Kidney glomerular epithelial cell (primary cell): ENCODE measurements at places on chromosomes 5 and 9.

DNA sequence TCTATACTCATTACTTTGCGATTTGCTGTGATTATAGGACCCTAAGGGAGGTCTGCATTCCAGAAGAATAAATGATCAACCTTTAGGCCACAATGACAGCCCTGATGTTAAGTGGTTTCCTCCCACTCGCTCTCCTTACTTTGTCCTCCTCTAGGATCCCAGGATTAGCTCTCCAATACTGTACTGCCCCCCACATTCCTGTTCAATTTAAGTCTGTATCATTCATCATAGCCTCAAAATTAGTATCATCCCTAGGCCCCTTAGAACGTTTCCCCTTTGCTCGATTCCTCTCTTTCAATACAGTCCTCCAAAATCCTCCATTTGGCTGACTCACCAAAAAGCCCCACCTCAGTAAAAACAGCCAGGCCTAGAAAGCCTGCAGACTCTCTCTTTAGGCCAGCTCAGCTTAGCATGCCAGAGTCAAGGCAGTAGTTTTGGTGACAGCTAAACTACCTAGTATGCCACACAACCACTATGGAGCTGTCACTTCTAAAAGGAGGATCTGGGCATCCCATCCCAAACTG, 24.4 kb downstream of the RNF145 start:
- DNase-seq: peak; percentile 98

GRCh38 chr9:116345393-116345792, 191.8 kb downstream of the PAPPA start:
- no peak for DNase-seq

GRCh38 chr9:5364294-5365024, 24.8 kb upstream of the RLN1 start:
- DNase-seq: no peak

DNA sequence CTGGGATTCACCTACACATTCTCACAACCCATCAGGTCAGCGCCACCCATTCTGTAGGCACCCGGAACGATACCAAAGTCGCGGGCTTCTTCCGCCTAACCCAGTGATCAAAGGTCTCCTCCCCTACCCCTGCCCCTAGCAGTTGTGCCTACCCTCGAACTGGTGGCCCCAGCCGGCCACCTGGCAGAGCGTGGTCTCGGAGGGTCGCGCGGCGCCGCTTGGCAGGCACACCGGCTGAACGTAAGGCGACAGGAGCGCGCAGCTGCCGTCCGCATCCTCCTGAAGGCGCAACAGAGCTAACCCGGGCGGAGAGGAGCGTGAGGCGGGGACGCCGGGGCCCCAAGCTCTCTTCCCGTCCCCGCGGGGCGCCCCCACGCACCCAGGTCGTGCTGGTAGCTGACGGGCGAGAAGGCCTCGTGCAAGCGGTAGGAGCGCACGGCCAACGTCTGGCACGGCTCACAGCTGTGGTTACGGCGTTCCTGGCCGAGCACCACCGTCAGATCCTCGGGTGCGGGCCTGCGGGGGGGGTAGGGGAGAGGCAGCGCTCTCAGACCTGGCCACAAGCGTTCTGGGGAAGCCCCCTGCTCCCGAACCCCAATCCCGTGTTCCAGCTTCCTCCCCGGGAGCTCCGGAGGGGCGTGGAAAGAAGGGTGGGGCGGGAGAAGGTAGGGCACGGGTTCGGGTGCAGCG, 2.8 kb upstream of the PFN3 start:
- no peak for DNase-seq

- no peak for DNase-seq
These were observed 152.7 kb upstream of the DAB2 start for GRCh38 chr5:39577529-39577928.

DNA sequence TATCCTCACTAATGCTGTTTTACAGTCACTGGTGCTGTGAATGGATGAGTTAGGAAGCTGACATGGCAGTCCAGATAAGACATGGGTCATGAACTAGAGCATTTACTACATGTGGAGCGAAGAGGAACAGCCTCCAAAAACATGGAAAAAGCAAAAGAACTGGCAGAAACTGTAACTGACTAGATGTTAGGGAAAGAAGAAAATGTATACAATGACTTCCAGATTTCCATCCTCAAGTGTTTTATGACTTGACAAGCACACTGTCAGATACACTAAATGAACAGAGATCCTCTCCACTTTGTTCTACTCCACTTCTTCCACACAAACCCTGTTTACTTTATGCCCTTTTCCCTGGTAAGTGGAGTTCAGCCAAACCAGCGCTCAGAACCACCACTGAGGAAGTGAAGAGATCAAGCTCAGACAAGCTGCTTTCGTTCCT, 11.5 kb downstream of the HMGCS1 start:
- DNase-seq: no peak

GRCh38 chr5:148224117-148224742, 14.1 kb upstream of the MARCOL start:
- DNase-seq: no peak
